ENCODE measurements at places on chromosomes 11 and 22.

DNA sequence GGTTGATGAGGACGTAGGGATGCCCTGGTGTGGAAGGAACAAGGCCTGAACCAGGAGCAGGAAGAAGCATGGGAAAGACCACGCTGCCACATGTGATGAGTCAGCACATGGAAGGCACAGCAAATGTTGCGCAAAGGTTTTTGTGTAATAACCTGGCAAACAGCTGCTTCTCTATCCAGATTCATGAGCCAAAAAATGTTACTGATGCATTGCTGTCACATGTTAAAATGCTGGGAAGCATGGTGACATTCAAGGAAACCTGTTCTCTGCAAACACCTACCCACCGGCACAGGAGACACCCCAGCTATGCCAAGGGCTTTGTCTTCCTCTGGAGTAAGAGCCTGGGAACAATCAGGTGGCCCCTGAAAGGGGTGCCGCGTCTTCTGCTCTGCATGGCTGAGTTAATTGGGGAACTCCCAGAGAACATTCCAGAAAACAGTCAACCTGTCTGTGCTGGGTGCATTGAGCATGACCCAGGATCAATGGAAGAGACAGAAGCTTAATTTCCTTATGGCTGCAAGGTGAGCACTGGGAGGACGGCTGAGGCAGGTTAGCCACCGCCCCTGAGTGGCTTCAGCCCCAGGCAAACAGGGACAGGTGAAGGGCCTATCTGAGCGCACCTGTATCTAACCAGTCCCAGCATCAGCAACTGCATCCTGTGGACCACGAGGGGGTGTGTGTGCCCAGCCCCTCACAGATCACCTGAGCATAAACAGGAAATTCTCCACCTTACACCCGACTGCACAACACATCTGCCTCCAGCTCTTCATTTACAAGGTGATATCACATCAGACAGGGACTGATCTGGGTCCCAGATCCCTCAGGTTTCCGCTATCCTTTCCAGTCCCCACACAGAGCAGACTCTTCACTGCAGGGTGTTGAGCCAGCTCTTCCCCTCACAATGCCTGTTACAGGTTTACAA lies 108.4 kb downstream of the GGTLC2 start:
- no peak for DNase-seq

DNA sequence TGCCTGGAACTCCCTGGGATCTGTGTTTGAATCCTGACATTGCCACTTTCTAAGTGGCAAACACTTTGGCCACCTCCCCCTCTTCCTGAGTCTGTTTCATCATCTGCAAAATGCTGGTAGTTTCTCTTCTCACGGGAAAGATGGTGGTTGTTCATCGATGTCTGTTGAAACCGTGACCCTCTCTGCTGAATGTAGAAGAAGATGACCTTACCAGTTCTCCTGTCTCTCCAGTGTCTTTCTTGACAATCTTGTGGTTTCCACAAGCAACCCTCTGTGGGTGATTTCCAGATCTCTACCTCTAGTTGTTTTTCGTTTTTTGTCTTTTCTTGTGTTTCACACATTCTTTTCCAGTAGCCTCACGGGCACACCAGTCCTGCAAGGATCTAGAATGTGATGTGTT lies 27.5 kb downstream of the ZBTB16 start:
- DNase-seq, result no peak

- no peak for DNase-seq
Measured at GRCh38 chr11:18066626-18067025, 20.6 kb upstream of the TPH1 start.

DNA sequence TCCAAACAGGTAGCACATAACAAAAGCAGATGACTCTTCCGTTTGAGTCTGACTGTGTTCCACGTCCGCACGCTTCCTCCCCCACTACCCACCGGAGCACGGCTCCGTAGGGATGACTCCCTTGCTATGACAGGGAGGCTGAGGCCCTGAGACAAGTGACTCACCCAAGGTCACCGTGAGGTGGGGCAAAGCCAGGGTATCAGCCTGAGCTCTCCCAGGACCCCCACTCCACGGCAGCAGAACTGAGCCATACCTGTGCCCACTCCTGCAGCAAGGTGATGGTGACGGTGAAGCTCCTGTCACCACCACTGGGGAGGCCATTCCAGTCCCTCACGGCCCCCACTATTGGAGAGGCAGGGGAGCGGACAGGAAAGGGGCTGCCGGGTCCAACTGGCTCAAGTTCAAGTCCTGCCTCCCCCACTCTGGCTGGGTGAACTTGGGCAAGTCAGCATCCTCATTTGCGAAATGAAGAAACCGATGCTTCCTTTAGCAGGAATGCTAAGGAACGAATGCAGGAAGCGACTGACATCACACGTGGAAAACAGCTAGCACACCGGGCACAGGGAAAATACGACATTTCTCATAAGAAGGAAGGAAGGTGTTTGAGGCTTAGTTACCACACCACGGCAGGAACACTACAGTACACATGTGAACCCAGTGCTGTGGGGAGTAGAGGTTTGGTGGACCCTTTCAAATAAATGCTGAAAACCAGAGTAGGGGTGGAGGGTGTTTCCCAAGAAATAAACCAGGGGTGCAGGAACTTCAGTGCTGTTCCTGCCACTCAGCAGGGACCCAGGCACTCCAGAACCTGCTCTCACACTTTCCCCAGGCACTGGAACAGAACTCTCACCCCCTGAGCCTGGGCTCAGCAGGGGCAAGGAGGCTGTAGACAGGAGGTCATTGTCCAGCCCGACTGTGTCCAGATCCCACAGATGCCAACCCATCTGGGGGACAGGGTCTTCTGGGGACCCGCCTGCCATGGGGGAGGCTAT lies 32.4 kb upstream of the CBX7 start:
- no peak for DNase-seq

DNA sequence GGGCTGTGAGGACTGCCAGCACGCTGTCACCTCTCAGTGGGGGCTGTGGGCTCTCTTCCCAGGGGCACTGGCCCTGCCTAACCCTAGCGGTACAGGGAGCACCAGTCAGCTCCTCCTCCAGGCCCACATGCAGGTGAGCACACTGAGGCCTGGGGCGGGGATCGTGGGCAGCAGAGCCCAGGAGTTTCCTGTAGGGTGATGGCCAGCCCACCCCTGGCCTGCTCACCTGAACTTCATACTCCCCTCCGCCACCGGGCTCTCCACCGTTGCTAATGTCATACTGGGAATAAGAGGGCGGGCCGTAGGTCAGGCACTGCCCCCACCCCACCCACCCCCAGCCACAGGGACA lies 10.0 kb upstream of the TREH start:
- no peak for DNase-seq

- DNase-seq, result no peak
Measured at GRCh38 chr11:35550374-35551036, 25.1 kb upstream of the PAMR1 start.

- no peak for DNase-seq
Measured at GRCh38 chr11:69972351-69972802, 105.7 kb upstream of the ANO1 start.
